Heart left ventricle (tissue), 16 donors: ENCODE measurements at places on chromosomes 12 and 14. TPM values are rescaled to one million over a fixed set of nuclear protein-coding genes. Genes with fewer than 3 reads are reported as not detected.

DNA sequence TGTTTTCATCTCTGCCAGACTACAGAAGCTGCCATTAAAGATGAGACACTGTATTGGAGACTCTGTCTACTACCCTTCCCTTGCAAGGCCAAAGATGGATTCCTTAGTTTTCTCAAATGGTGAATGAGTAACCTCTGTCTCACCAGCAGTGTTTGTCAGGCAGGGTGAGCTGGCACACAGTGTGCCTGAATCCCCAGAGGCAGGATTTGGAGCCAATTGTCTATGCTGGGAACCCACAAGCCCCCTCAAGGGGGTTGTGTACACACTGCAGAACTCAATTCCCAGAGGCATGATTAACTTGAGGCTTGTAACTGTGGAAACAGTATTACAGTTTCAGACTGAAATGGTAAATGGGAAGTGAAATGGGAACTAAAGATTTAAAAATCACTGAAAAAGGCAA, 136.8 kb upstream of the PTPRB start:
- DNase-seq: no peak

GRCh38 chr14:51562816-51563215, 88.9 kb upstream of the FRMD6 start:
- no peak for DNase-seq

ADAMTS20 gene
- not detected for total RNA-seq

- DNase-seq: no peak
These were observed 20.4 kb downstream of the YAF2 start for GRCh38 chr12:42217656-42218055.

CD9 gene
- total RNA-seq: 29.9 TPM

DNA sequence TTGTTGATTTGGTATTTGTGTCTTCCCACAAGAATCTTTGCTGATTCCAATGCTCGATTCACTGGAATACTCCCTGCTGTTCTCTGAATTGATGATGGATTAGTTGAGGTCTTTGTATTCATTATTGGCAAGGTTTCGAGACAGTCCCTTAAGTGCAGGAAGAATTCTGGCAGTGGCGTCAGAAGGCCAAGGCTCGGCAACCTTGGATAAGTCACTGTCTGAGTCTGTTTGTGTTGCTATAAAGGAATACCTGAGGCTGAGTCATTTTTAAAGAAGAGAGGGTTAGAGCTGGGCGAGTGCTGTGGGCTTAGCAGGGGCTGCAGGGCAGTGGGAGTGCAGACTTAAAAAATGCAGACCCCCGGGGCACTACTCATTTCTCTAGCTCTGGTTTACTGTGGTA, 56.9 kb downstream of the CHST11 start:
- DNase-seq: no peak

SLC25A29 gene
- total RNA-seq: 20.1 TPM

MIP gene
- total RNA-seq: not detected

GPRC5A gene
- 1.2 TPM for total RNA-seq

KRT81 gene
- total RNA-seq: not detected

DNA sequence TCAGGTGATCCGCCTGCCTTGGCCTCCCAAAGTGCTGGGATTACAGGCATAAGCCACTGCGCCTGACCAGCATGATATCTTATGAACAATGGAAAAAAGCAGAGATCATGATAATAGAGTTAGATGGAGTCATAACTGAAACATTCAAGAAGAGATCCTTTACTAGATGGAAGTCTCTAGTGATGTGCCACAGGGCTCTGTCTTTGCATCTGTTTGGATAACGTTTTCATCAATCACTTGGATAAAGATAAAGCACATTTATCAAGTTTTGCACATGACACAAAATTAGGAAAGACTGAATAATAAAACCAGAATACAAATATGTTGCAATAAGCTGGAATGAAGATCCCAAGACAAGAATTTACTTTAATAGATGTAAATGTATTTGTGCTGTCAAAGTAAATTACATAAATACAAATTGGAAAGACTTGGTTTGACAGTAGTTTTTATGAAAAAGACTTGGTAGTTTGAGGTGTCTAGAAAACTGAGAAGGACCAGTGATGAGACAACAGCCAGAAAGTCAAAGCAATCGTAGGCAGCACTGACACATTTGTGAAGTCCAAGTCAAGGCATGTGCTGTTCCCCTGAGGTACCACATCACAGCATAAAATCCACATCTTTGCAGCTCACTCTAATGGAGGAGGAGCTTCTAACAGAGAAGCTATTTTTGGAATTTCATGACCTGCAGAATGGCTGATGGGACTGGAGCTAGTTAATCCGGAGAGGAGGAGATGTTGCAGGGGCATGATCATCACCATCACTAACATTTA, 28.5 kb downstream of the GPRC5A start:
- DNase-seq: no peak
